Upper lobe of right lung (tissue), 1 donor: ENCODE measurements at places on chromosomes 7 and 10. TPM values are rescaled to one million over a fixed set of nuclear protein-coding genes. Genes with fewer than 3 reads are reported as not detected.

DNA sequence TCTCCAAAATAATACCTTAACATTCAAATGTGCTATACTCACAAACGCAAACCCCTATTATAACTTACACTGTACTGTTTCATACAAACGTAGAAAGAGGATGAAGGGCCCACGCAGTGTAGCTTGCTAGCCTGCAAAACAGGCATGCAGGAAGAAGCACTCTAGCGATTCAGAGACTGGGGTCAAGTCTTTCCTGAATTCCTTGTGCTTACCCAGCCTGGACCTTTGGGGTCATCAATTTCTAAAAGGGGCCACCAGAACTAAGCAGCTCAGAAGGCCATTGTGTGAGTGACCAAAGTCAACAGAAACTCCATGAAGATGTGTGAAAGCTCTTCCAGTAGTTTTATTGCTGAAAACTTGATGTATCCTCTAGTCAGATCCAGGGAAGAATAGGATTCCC lies 111.9 kb downstream of the SVIL start:
- DNase-seq: no peak

Gene LRMDA
- total RNA-seq: 20.0 TPM

GRCh38 chr7:5005066-5005465 lies 40.6 kb upstream of the RBAK start:
- DNase-seq: no peak

Gene RBM20
- total RNA-seq: 0.41 TPM

GRCh38 chr10:23522345-23522744 lies 83.5 kb downstream of the OTUD1 start:
- no peak for DNase-seq

Gene PTF1A
- total RNA-seq: not detected
